ENCODE measurements at places on chromosomes 13 and 19.

DNA sequence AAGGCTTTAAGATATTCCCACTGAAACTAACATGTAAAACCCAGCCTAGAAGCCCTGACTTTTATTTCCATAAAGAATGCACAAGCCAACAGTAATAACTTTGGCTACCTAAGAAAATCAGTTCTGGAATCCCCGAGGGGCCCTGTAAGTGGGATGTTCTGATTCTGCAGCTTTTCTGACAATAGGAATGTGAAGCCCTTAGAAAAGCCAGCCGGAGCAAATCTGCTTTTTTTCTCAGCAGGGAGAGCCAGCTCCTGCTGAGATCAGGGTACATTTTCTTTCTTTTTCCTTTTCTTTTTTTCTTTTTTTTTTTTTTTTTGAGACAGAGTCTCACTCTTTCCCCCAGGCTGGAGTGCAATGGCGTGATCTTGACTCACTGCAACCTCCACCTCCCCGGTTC, 8.0 kb upstream of the GARRE1 start:
- no peak for DNase-seq

DNA sequence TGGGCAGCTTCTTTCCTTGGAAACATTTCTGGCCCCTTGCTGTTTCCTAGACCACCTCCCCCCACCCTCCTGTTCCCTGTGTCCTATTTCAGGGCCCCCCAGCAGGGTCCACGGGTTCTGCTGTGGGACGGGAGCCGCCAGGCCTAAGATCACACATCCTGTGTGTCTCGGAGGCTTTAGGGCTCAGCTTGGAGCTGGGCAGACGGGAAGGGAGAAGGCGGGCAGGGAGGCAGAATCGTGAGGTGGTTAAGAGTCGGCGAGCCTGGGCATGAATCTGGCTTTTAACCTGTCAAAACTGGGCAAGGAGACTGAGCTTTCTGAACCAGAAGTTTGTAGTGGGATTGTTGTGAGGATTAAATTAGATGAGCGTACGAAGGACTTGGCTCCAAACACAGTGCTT, 4.8 kb downstream of the KCNC3 start:
- no peak for DNase-seq

GRCh38 chr13:20446405-20446804, 79.3 kb downstream of the CRYL1 start:
- no peak for DNase-seq

- peak; percentile 7 for DNase-seq
Measured at GRCh38 chr13:30618186-30618929, 638 bp downstream of the USPL1 start.

- peak; percentile 29 for DNase-seq
Measured at GRCh38 chr19:52237771-52238400, 31.5 kb upstream of the ZNF766 start.

DNA sequence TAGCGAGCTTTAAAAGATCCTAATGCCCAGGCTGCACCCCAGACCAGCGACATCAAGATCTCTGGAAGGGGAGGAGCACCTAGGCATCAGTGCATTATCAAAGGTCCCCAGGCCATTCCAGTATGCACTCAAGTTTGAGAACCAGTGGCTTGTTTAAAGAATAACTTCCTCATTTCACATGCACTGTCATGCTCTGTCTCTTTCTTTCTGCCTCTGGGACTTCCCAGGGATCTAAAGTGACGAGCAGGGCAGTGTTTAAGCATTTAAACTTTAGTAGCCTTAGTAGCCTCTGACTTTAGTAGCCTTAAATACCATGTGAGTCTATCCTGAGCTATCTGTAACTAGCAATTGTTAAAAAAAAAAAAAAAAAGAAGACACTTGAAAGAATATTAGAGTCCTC, 8.9 kb upstream of the FARP1 start:
- no peak for DNase-seq

DNA sequence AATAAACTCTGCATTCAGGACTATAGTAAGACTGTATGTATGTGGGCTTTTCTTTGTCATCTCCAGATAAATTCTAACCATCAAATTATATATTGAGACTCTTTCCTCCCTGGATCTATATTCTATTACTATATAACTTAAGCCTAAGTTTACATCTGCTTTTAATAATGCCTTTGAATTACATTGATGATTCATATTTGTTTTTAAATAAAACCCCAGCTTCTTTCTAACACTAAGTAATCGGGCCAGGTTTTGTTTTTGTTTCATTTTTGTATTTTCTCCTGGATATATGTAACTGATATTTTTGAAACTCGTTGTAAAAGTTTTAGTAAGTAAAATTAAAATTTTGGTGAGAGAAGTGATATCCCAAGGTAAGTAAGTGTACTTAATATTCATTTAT, 1599.1 kb downstream of the PCDH9 start:
- no peak for DNase-seq

DNA sequence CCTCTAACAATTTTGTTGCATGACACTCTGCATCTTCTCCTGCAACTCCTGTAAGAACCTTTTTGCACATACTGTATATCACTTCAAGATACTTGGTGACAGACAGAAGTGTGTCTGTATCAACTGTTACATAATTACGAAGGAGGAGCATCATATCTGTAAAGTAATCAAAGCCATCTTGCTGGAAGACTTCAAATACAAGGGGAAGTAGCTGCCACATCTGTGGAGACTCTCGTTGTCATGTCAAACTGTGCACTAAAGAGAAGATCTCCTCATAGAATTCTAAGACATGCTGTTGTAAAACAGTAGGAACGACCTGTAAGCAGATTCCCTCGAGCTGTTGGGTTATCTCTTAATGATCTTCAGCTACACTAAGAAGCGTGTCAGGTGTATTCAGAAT, 38.0 kb upstream of the SPATA13 start:
- no peak for DNase-seq
